ENCODE measurements at places on chromosomes 6 and 20.

- DNase-seq, result no peak
These were observed 223.0 kb downstream of the BCKDHB start for GRCh38 chr6:80329496-80329895.

DNA sequence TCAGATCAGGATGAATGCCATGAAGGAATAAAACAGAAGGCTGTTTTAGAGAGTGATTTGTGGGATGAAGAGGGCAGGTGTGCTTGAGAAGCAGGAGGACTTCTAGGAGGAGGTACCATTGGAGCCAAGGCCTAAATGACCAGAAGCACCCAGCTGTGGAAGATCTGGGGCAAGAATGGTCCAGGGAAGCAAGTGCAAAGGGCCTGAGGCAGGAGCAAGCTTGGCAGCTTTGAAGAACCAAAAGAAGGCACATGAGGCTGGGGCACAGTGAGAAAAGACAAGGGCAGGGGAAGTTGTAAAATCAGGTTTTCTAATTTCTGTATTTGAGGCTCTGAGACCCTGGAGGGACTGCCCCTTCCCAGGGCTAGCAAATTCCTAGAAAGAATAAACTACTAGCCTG is 9.8 kb downstream of the SLC13A3 start:
- no peak for DNase-seq

DNA sequence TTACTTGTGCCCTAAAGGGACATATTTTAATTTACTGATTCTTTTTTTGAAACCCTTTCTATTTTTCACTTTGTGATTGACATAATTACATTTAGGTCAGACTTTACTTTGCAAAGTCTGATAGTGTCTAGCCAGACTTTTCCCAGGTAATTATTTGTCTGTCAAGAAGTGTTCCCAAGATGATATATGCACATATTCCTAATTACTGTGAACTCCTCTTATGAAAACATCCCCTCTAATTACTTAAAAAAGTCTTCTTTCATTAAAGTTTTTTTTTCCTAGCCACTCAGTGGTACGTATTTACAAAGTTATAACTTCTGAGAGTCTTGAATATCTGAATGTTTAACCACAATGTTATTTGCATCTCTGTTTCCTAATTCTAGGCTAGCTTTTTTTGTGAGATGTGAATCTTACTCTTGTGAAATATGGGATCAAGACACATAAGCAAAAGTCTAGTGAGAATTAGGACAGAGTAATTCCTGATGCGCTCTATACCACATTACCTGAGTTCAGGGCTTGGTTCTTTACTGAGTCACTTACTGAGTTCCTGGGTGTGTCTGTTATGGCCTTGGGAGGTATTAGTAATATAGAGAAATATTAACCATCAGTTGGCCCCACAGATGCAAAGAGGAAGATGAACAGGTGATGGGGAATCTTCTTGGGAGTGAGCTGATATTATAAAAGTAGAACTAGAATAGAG is 27.9 kb downstream of the FAM83B start:
- DNase-seq, result no peak

DNA sequence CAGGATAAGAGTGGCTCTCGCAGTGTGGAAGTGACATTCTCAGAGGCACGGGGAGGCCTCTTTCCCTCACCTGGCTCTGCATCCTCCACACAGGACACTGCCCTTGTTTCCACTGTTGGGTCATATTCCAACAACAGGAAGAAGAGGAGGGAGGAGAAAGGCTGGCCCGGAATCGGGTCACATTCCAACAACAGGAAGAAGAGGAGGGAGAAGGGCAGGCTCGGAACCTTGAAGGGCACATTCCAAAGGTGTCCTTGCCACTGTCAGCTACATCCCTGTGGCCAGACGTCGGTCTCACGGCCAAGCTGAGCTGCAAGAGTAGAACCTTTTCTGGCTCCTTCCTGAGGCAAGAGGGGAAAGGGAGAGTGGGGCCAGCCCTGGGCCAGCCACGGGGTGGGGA is 25.4 kb downstream of the CHRNA4 start:
- DNase-seq, result no peak

GRCh38 chr20:4519534-4519933 is 202.2 kb upstream of the PRND start:
- DNase-seq, result no peak

GRCh38 chr6:33985313-33985751 is 160.6 kb downstream of the GRM4 start:
- no peak for DNase-seq

DNA sequence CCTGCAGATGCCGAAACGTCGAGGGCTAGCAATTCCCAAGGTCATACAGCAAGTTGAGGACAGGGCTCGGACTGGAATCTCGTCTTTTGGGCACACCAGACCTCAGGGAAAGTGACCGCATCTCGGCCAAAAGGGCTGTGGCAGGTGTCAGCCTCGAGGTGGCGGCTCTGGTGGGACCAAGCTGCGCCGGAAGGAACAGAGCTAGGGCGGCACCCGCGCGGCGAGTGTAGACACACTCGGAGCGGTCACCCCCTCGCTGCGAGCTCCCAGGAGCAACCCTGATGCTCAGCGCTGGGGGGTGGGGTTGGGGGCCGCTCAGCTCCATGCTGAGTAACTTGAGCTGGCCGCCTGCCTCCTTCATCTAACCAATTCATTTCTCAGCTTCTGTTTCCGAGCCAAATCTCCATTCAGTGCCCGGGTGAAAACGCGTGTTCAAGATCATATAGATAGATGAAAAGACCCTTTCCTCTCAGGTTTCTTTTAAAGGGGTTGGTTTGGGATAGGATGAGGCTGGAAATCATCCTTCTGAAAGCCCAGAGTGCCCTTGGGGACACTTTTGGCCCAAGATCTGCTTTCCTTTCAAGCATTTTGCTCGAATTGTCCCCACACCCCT is 2.2 kb upstream of the TUBB2B start:
- peak; percentile 65 for DNase-seq

GRCh38 chr20:1280195-1281102 is 14.4 kb downstream of the SNPH start:
- DNase-seq, result no peak

DNA sequence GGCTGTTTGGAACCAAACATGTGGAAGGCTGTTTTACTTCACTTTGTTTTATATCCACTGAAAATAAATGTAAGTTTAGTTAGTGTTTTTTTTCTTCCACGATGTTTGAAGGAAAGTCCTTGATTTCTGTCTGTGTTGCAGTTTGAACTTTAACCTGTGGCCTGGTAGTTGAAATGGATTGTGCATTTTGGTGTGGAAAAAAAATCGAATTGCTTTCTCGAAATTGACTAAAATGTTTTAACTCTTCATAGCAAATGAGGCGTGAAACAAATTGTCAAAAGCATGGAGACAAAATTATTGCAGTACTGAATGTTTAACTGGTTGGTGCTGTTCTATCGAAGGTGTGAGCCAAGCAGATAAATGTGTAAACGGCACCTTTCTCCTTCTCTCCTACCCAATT is 24.5 kb downstream of the ARID1B start:
- no peak for DNase-seq

DNA sequence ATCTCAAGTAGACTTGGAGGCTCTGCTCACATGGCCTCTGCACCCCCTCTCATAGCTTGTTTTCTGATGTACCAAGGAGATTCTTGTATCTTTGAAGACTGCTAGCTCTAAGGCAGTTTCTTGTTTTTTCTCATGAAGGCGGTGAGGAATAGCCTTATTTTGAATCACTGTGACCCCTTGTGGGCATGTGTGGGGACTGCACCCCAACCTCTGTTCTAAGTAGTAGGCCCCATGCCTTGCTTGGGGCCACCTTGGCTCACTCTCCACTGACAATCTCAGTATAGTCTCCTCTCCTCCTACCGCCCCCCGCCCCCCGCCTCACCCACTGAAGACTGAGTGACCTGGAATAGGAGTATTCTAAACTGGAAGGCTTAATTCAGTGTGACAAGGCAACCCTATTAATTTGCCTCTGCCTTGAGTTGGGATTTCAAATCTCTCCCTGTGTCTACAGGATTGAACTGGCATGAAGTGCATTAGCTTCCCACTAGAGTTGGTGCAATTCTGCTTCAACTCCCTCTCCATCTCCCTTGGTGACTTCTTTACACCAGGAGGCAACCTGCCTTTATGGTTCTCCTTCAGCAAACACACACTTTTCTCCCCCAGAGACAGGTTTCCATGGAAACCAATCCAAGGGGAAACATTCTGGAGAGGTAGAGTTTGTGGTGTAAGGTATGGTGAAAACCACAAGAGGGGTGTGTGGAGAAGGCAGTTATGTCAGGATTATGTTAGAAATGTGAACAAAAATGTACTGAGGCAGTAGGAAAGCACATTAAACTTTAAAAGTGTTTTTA is 75.4 kb upstream of the ECI2 start:
- DNase-seq, result peak; percentile 26

DNA sequence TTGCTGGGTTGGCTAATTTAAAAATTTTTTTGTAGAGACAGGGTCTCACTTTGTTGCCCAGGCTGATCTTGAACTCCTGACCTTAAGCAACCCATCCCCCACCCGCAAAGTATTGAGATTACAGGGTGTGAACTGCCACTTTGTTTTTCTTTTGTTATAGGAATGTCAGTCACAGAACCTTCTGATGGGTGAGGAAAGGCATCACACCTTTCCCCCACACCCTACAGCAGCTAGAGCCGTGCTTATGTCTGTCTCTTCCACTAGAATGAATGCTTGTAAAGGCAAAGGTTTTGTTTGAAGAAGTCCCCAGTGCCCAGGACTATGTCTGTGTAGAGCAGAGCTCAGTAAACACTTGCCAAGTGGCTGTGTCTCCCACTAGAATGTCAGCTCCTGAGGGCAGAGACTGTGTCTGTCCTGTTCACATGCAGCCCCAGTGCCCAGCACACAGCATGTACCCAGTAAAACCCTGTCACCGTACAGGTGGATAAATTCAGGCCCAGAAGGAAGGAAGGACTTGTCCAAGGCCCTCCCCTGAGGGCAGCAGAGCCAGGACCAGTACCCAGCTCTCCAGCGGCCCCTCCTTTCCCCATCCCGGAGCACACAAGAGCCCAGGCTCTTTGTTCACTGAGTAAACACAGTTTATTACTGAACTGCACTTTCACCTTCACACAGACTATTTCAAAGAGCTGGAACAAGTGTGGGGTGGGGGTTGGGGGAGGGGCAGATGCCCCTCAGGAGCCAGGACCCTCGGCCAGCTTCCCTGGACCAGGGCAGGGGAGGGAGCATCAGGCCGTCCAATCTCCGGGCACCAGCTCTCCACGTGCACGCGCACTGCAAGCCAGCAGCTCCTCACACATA is 26.4 kb downstream of the COX4I2 start:
- DNase-seq, result no peak

GRCh38 chr6:157885211-157885788 is 62.3 kb downstream of the SNX9 start:
- no peak for DNase-seq

DNA sequence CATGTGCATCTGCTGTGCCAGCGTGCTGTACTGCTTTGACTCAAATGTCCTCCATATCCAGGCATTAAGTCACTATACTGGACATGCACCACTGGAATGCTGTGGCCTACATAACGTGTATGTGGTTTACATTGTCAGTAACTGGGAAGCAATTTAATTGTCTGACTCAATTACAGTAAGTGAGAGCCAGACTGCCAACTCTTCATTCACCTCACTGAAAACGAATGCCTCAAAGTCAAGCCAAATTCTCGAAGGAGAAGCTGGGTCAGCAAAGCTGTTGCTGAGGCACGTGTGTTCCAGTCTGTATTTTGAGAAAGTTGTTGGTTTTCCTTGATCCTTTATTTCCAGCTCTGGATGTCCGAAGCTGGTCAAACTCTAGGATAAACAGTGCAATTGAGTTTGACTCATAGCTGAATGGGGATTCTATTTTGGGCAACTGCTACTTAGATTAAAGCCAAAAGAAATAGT is 534.3 kb downstream of the COL12A1 start:
- no peak for DNase-seq

GRCh38 chr20:41819436-41819835 is 201.3 kb upstream of the CHD6 start:
- no peak for DNase-seq

DNA sequence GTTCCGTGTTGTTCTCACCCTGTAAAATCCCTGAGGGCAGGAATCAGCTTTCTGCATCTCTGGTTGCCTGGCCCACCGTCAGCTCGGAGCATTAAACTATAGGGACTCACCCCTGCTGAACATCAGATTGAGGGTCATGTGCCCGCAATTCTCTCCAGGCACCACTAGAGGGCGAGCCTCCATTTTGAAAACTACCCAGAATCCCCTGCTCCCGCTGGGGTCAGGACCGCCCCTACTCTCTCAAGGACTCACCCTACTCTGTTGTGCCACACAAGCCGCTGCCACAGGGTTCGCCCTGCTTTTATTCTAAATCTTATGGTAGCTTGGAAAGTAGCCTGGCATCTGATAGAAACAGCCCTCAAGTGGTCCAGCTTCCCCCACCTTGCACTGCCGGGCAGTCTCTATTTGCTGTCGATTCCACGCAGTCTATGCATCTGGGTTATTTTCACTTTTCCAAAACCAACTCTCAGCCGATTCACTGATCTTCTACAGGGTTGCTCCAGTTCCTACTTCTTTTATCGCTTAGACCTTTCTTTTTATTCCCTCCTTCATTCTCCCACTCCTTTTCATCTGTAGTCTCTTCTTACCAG is 244.1 kb upstream of the QKI start:
- no peak for DNase-seq

DNA sequence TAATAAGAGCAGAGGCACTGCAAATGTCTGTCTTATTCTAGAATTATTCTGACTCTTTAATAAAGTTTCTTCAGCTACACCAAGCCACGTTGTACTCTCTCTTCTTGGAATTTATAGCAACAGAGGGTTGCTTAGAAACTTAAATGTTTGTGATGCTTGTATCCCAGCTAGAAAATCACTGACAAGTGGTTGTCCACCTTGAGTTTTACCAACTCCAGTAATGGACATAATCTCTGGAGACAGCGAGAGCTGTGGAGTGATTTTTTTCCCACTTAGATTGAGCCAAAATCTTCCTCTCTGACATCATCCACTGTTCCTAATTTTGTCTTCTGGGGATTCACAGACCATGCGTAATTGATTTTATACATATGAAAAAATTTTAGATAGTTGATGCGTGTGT is 8.0 kb downstream of the ECT2L start:
- no peak for DNase-seq

- no peak for DNase-seq
These were observed 35.9 kb upstream of the TBC1D22B start for GRCh38 chr6:37221585-37222124.

GRCh38 chr20:4234128-4234527 is 218.8 kb upstream of the RNF24 start:
- DNase-seq, result no peak

GRCh38 chr6:127111526-127111925 is 6.9 kb upstream of the RSPO3 start:
- DNase-seq, result no peak

GRCh38 chr20:43751167-43752050 is 24.6 kb upstream of the GTSF1L start:
- no peak for DNase-seq

GRCh38 chr6:138503881-138504680 is 4.8 kb upstream of the NHSL1 start:
- no peak for DNase-seq

DNA sequence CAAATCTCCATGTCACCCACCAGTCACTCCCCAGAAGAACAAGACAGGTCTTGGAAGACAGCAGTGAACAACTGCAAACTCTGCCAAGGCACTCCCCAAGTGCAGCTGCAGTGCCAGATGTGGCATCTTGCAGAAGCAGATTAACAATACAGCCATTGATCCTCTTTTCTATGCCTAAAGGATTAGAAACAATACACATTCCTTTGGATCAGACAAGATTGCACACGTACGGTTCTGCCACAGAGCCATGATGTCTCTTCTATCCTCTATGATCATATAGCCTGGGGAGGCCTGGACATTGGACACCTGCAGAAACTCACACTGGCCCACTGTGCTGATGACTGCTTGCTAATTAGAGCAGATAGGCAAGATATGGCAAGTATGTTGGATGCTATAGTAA is 155.9 kb downstream of the MYLK4 start:
- DNase-seq, result no peak
